ENCODE measurements at places on chromosomes 5 and 9. TPM values are rescaled to one million over a fixed set of nuclear protein-coding genes. Genes with fewer than 3 reads are reported as not detected.

AHRR gene
- total RNA-seq = 27.0 TPM

ASPN gene
- 2.0 TPM for total RNA-seq

CTNND2 gene
- total RNA-seq = not detected

PDCD1LG2 gene
- total RNA-seq = 2.6 TPM

TRAF2 gene
- 6.3 TPM for total RNA-seq

PCDHGA7 gene
- 4.1 TPM for total RNA-seq

ACTBL2 gene
- 1.1 TPM for total RNA-seq

SLCO4C1 gene
- not detected for total RNA-seq
